CD8-positive, alpha-beta T cell (primary cell): ENCODE measurements at places on chromosomes 1 and 21. TPM values are rescaled to one million over a fixed set of nuclear protein-coding genes. Genes with fewer than 3 reads are reported as not detected.

The C1orf53 gene
- not detected for total RNA-seq

The DENND2C gene
- 6.6 TPM for total RNA-seq

The CHIA gene
- total RNA-seq, result not detected

The MROH7 gene
- not detected for total RNA-seq

DNA sequence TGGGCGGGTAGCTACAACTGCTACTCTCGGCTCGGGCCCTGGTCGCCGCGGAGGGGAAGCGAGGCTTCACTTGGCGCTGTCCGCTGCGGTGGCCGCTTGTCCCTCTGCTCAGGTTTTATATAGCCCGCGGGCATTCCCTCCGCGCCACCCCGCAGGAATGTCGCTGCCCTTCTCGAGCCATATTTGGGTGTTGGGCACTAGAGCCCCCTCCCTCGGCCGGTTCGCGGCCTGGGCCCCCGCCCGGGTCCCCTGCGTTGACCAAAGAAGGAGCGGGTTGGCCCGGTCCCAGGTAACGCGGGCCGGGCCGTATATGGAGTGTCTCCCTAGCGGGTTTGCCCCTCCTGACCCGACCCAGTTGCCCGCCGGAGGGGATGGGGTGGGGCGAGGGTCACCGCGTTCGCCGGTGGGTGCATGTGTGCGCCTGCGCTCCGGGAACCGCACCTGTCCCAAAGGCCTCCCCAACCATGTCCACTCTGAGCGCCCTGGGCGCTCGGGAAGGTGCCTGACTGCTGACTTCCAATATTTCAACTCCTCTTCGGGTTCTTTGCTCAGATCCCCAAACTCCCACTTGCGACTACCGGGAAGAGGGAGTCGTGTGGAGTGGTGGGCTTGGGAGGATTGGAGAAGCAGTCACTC lies at the start of gene ACTA1:
Gene ACTA1 (minus strand): TSS at position 90 of the 636 bp plus-strand sequence. CDS start 979 bp downstream, outside the sequence.
- no peak for DNase-seq

DNA sequence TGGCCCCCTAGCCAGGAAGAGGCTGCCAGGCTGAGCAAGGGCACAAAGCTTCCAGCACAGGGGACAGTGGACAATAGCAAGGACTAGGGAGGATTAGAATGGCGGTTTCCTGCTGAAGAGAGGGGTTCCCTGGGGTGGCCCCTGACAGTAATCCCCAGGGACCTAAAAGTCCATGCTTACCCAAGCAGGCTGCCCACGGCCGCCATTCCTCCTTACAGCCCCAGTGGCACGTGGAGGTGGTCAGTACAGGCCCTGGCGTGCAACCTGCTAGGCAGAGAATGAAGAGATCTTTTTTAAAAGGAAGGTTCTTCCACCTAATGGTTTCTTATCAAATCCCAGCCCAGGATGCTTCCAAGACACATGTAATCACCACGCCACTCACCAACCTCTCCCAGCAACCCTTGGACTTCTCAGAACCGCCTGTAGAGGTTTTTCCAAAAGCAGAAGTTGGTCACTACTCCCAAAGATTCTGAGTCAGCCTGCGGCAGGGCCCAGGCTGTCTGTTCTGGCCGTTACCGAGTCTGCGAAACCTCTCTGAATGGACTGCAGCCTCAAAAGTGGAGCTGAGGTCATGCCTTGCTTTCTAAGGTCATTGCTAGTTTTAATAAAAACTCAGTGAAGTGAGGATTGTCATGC lies 926 bp downstream of the MRPL55 start:
- no peak for DNase-seq

DNA sequence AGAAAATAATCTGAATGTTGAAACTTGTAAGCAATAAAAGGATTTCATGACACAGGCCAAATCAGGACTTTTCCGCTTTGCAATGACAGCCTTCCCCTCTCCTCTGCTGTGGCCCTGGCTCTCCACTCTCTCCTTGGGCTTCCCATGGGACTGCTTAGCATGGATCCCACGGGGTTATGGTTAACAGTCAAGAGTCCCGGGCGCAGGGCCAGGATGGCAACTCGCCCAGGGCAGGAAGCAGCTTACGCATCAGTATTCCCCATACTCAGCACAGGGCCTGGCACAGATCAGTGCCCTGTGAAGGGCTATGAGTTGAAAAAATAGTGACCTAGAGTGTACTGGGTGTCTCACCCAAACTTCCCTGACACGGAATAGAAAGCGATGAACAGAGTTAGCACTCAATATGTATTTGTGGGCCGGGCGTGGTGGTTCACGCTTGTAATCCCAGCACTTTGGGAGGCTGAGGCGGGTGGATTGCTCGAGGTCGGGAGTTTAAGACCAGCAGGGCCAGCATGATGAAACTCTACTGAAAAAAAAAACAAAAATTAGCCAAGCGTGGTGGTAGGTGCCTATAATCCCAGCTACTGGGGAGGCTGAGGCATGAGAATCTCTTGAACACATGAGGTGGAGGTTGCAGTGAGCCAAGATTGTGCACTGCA lies 29.1 kb upstream of the GRHL3 start:
- DNase-seq, result no peak

DNA sequence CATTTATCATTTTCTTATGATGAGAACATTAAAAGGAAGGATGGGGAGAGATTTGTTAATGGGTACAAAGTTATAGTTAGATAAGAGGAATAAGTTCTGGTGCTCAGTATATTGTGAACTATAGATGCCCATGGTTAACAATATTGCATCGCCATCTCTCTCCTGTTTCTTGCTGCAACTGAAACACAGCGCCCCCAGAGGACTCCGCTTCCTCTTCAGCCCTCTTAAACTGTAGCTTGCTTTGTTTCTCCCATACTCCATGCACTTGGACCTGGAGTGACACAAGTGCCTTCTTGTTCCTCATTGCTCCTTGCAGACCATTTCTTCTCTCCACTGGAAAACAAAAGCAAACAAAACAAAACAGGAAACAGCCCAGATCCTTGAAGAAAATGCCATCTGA lies 70.1 kb upstream of the NTPCR start:
- no peak for DNase-seq

GRCh38 chr1:63381741-63382140 lies 14.3 kb downstream of the ALG6 start:
- no peak for DNase-seq

DNA sequence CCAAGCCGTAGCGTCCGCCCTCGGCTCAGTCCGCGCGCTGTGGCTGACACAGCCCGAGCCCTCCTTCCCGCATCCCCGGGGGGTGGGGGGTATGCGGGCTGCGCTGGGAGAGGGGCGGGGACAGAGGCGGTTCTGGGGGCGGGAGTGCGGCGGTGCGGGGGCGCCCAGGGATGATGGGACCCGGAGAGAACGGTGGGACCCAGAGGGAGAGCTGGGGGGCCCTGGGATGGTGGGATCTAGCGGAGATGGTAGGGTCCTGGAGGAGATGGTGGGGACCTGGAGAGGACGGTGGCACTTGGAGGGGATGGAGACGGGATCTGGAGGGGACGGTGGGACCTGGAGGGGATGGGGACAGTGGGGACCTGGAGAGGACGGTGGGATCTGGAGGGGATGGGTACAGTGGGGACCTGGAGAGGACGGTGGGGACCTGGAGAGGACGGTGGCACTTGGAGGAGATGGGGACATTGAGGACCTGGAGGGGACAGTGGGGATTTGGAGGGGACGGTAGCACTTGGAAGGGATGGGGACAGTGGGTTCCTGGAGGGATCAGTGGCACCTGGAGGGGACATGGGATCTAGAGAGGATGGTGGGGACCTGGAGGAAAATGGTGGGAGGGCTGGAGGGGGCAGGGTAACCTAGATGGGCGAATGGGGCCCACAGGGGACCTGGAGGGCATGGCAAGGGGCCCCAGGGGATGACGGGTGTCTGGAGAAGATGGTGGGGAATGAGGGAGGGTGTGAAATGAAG lies 477 bp downstream of the SNAP47 start:
- no peak for DNase-seq

GRCh38 chr1:196603651-196604050 lies 4.6 kb downstream of the KCNT2 start:
- DNase-seq, result no peak

DNA sequence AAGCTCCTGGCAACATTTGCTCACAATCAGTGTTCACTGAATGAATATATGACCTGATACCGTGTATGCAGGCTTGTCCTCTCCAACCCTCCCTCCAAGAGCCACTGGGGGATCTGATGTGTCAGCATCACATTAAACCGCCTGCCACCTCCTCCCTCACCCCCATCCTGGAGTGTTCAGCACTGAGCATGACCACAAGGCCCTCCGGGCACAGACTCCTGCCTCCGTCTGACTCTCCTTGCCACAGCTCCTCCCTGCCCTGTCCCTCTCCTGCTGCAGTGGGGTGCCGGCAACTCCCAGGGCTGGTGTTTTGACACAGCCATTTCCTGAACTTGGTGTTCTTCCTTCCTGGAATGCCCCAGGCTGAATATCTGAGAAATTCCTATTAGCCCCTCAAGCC lies 136.7 kb downstream of the FCRL5 start:
- no peak for DNase-seq

DNA sequence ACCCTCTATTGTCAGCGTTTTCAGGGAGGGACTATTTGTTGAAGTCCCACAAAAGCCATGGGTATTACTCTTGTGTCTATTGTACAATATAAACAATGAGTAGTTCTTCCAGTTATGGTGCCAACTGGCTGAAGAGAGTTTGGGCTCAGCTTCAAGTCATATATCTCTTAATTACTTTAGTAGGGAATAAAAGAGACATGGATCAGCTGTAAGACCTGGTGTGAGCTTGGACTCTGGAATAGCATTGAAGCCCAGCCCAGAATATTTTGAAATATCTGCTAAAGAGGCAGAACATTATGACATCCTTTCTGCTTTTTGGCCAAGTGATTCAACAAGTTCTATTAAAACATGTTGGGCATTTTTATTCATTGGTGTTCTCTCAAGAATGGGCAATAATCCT lies 224.9 kb downstream of the BACH1 start:
- no peak for DNase-seq

DNA sequence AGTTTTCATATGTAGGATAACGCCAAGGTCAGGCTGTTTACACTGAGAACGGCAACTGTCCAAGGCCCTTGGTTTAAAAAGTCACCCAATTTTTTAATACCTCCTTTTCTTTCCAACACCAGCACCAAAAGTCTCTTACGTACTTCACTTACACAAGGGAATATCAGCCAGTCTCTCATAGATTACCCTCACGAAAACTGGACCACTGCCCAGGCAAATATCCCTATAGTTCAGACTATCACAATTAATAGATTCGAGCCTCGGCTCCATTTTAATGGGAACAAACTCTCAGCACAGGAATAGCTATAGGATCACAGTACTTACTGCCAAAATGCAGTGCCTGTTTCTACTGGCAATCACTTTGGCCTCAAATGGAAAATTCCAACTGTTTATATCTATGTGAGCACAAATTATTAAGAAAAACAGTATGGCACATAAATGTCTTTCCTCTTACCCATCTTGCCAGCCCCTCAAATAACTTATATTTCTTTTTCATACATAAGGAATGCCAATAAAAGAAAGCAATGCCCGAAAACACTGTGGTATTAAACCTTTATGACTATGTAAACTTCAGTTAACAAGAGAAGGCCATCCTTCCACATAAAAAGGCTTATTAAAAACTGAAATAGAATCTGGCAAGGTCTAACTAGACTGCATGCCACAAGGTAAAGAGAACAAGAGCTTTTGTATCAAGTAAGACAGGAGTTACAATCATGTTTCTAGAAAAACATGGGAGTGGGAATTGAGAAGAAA lies 97.8 kb downstream of the SLC45A1 start:
- no peak for DNase-seq

GRCh38 chr21:44374601-44375280 lies 21.3 kb downstream of the TRPM2 start:
- no peak for DNase-seq

DNA sequence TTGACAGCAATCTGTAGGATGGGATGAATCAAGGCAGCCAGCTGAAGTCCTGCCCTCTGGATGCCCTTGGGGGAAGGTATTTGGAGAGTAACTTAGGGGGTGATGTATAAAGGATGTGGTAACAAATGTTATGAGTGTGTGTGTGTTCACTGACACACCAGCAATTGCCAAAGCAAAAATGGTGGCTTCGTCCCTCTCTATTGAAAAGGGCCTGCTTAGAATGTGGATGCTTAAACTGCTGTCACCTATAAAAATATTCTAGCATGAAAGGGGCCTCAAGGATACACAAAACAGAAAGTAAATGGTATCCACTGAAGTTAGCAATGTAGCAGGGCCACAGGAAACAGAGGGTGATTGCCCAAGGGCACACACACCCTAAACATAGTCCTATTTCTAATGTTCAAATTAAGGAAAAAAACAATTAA lies 15.1 kb upstream of the AIM2 start:
- DNase-seq, result no peak

DNA sequence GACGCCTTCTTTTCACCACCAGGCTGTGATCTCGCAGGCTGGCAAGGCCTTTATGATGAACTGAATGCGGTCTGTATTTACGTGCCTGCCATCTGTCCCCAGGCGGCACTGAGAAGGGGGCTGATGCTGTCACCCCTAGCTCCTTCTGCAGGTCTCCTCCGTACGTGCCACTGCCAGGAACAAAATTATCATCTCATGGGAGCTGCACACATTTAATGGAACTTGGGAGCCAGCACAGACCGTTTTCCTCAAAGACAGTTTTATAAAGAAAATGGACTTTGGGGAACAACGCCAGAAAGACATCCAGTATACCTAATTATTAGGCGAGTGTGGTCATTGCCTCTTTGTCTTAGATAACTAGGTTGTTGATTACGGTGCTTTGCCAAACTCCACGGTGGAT lies 434.5 kb downstream of the KIF26B start:
- DNase-seq, result no peak

DNA sequence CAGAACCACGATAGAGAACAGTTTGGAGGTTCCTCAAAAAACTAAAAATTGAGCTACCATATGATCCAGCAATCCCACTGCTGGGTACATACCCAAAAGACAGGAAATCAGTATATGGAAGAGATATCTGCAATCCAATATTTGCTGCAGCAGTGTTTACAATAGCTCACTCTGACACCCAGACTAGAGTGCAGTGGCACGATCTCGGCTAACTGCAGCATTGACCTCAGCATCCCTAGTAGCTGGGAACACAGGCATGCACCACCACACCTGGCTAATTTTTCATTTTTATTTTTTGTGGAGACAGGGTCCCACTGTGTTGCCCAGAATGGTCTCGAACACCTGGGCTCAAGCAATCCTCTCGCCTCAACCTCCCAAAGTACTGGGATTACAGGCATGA lies 13.1 kb downstream of the TTC13 start:
- DNase-seq, result no peak

GRCh38 chr1:36836196-36836883 lies 198.0 kb downstream of the GRIK3 start:
- no peak for DNase-seq

- no peak for DNase-seq
Measured at GRCh38 chr1:245877976-245878375, 629.1 kb downstream of the SMYD3 start.

GRCh38 chr1:168966636-168967035 lies 139.9 kb upstream of the ATP1B1 start:
- no peak for DNase-seq

GRCh38 chr1:239260842-239261241 lies 125.5 kb upstream of the CHRM3 start:
- DNase-seq, result no peak

GRCh38 chr1:109500941-109501381 lies 7.1 kb downstream of the CYB561D1 start:
- DNase-seq, result no peak

GRCh38 chr21:34498623-34499022 lies 13.4 kb downstream of the KCNE1 start:
- no peak for DNase-seq
